Naive B cell (primary cell): ENCODE measurements at places on chromosomes 16 and 17. TPM values are rescaled to one million over a fixed set of nuclear protein-coding genes. Genes with fewer than 3 reads are reported as not detected.

Gene CUEDC1
- not detected for polyA plus RNA-seq

Gene SLC47A1
- polyA plus RNA-seq, result not detected

Gene HCRT
- polyA plus RNA-seq, result not detected

Gene TAT
- polyA plus RNA-seq, result 0.12 TPM

Gene DNAI2
- not detected for polyA plus RNA-seq

Gene POLR3K
- polyA plus RNA-seq, result 55.7 TPM

Gene CHST5
- not detected for polyA plus RNA-seq

Gene KIF19
- not detected for polyA plus RNA-seq

Gene ANKRD40CL
- not detected for polyA plus RNA-seq

Gene CRHR1
- polyA plus RNA-seq, result not detected

Gene LDHD
- not detected for polyA plus RNA-seq

Gene MPRIP
- polyA plus RNA-seq, result 11.5 TPM

Gene MGAT5B
- not detected for polyA plus RNA-seq

Gene BICDL2
- not detected for polyA plus RNA-seq

Gene FOXN1
- polyA plus RNA-seq, result not detected

Gene HSD17B1
- 0.90 TPM for polyA plus RNA-seq

Gene HLF
- not detected for polyA plus RNA-seq

Gene RAMP2
- not detected for polyA plus RNA-seq

Gene PIGL
- 7.1 TPM for polyA plus RNA-seq

Gene TBC1D3K
- polyA plus RNA-seq, result not detected

Gene ALDH3A1
- polyA plus RNA-seq, result not detected

Gene PRKCA
- polyA plus RNA-seq, result not detected

Gene CLEC18B
- not detected for polyA plus RNA-seq

Gene KRT9
- not detected for polyA plus RNA-seq

Gene ITGAD
- polyA plus RNA-seq, result not detected

Gene ATP1B2
- polyA plus RNA-seq, result 0.21 TPM

Gene KRTAP1-5
- not detected for polyA plus RNA-seq

Gene FA2H
- not detected for polyA plus RNA-seq

Gene WDR81
- polyA plus RNA-seq, result 11.2 TPM

Gene TOM1L1
- not detected for polyA plus RNA-seq

Gene AATK
- not detected for polyA plus RNA-seq

Gene CSH1
- polyA plus RNA-seq, result not detected

Gene KRTAP4-1
- not detected for polyA plus RNA-seq

Gene NIP7
- polyA plus RNA-seq, result 23.6 TPM

Gene CLEC18A
- not detected for polyA plus RNA-seq

Gene ATP2A3
- polyA plus RNA-seq, result 101 TPM

Gene SDR42E1
- polyA plus RNA-seq, result 0.88 TPM

Gene C16orf95
- 3.2 TPM for polyA plus RNA-seq

Gene ARL5C
- polyA plus RNA-seq, result not detected

Gene KRTAP2-2
- not detected for polyA plus RNA-seq

Gene ALOX15
- polyA plus RNA-seq, result 0.09 TPM

Gene ZNF205
- not detected for polyA plus RNA-seq

Gene DUXB
- not detected for polyA plus RNA-seq

Gene CA10
- polyA plus RNA-seq, result not detected

Gene HS3ST2
- polyA plus RNA-seq, result not detected

Gene YPEL2
- 42.5 TPM for polyA plus RNA-seq

Gene ZNF319
- polyA plus RNA-seq, result 5.8 TPM
